GM23248 (cell line): ENCODE measurements at places on chromosomes 6 and 20. TPM values are rescaled to one million over a fixed set of nuclear protein-coding genes. Genes with fewer than 3 reads are reported as not detected.

GRCh38 chr6:36593569-36594028, 563 bp upstream of the SRSF3 start:
- H3K4me3 ChIP-seq, result peak overlapping the region; percentile 96
- peaks cover 29% of the 10 kb centered on the region for H3K36me3 ChIP-seq
- H3K27ac ChIP-seq, result peak overlapping the region; percentile 95
- H3K27me3 ChIP-seq, result no peaks in the 10 kb centered on the region
- H3K4me1 ChIP-seq, result peaks cover 24% of the 10 kb centered on the region

- H3K4me1 ChIP-seq, result peaks cover 38% of the 10 kb centered on the region
- DNase-seq, result peak; percentile 73
- H3K27ac ChIP-seq, result peak overlapping the region; percentile 56
- peak overlapping the region; percentile 49 for H3K4me3 ChIP-seq
- H3K27me3 ChIP-seq, result no peaks in the 10 kb centered on the region
- no peaks in the 10 kb centered on the region for H3K36me3 ChIP-seq
Measured at GRCh38 chr6:112802144-112802543, 455.0 kb downstream of the RFPL4B start.

DNA sequence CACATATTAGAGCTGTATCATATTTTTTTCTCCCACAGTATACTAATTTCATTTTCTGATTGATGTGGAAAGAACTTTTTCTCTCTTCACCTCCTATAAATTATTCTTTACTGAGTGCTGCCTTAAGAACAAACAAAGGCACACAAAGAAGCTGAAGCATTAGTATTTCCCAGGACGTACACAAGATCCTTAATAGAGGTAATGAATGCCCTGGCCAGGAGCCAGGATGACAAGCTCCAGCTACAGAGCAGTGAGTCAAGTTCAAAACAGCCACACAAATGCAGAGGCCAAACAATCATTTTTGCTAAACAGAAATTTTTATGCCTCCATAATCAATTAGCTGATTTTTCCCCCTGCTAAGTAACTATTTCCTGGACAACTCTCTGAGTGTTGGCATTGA, 639.6 kb downstream of the EPHA7 start:
- H3K4me3 ChIP-seq, result no peak overlapping the region
- DNase-seq, result peak; percentile 7
- H3K27me3 ChIP-seq, result no peaks in the 10 kb centered on the region
- H3K4me1 ChIP-seq, result no peaks in the 10 kb centered on the region

GRCh38 chr6:83371423-83371822, 59.4 kb downstream of the ME1 start:
- H3K27me3 ChIP-seq, result no peaks in the 10 kb centered on the region
- H3K4me3 ChIP-seq, result no peak overlapping the region
- H3K4me1 ChIP-seq, result no peaks in the 10 kb centered on the region
- no peak overlapping the region for H3K27ac ChIP-seq
- peak; percentile 37 for DNase-seq

The ARMH2 gene
- total RNA-seq, result not detected in 2 replicates

The TRIM31 gene
- total RNA-seq, result not detected in 2 replicates

- H3K36me3 ChIP-seq, result no peaks in the 10 kb centered on the region
- DNase-seq, result no peak
- H3K27ac ChIP-seq, result no peak overlapping the region
- no peak overlapping the region for H3K4me3 ChIP-seq
- H3K4me1 ChIP-seq, result peaks cover 7% of the 10 kb centered on the region; the same call in 1 of the 2 replicates
- H3K27me3 ChIP-seq, result peaks cover 21% of the 10 kb centered on the region
Measured at GRCh38 chr20:618980-619379, 8.9 kb upstream of the TCF15 start.

- DNase-seq, result no peak
- H3K4me3 ChIP-seq, result no peak overlapping the region
- H3K27me3 ChIP-seq, result no peaks in the 10 kb centered on the region; the same call in 1 of the 2 replicates
Measured at GRCh38 chr20:22430746-22431168, 153.6 kb downstream of the FOXA2 start.

DNA sequence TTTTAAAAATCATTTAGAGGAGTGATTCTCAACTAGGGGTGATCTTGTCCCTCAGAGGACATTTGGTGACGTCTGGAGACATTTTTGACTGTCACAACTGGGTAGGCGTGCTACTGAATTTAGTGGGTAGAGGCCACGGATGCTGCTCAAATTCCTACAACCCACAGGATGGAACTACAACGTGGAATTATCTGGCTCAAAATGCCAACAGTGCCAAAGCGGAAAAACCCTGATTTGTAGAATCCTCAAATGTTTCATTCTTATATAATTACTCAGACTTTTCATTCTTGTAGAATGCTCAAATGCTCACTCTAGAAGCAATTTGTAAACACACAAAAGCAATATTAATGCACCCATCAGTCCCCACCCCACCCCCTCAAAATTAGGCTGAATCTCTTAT, 229.8 kb downstream of the ZMYND8 start:
- peak; percentile 74 for DNase-seq
- H3K4me1 ChIP-seq, result peaks cover 38% of the 10 kb centered on the region
- H3K36me3 ChIP-seq, result no peaks in the 10 kb centered on the region
- no peaks in the 10 kb centered on the region for H3K27me3 ChIP-seq

GRCh38 chr20:370151-370600, 10.4 kb upstream of the TRIB3 start:
- no peak overlapping the region for H3K4me3 ChIP-seq
- peaks cover 14% of the 10 kb centered on the region for H3K4me1 ChIP-seq
- no peak for DNase-seq

- peaks cover 26% of the 10 kb centered on the region for H3K4me1 ChIP-seq
- H3K27ac ChIP-seq, result peak overlapping the region; percentile 78
- no peak for DNase-seq
- no peaks in the 10 kb centered on the region for H3K27me3 ChIP-seq
Measured at GRCh38 chr6:19722999-19723398, 114.2 kb upstream of the ID4 start.

GRCh38 chr6:132210886-132211563, 190.2 kb downstream of the MOXD1 start:
- no peaks in the 10 kb centered on the region for H3K27me3 ChIP-seq
- H3K36me3 ChIP-seq, result no peaks in the 10 kb centered on the region
- H3K4me1 ChIP-seq, result no peaks in the 10 kb centered on the region
- DNase-seq, result no peak
- no peak overlapping the region for H3K27ac ChIP-seq

GRCh38 chr20:517221-517620, 26.4 kb downstream of the CSNK2A1 start:
- peak overlapping the region; percentile 19 for H3K27ac ChIP-seq
- H3K27me3 ChIP-seq, result no peaks in the 10 kb centered on the region
- no peak overlapping the region for H3K4me3 ChIP-seq

- H3K27ac ChIP-seq, result peak overlapping the region; percentile 96
- peak; percentile 58 for DNase-seq
- peak overlapping the region; percentile 95 for H3K4me3 ChIP-seq
- H3K36me3 ChIP-seq, result peaks cover 8% of the 10 kb centered on the region; the same call in 1 of the 2 replicates
- H3K27me3 ChIP-seq, result no peaks in the 10 kb centered on the region
Measured at GRCh38 chr20:19975901-19976300, 41.3 kb upstream of the NAA20 start.

DNA sequence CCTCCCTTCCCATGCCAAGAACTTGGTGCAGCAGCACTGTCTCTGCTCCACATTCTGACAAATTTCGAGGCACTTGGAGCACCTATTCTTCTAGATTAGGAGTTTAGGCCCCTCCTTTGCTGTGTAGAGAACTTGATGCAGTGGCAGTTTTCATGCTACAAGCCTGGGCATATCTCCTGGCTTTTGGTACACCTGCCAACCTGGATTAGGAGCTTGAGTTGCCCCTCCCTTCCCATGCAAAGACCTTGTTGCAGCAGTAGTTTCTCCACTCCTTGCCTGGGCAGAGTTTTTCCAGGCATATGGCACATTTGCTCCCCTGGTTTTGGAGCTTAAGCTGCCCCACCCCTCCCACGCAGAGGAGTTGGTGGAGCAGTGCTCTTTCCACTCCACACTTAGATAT, 956.1 kb downstream of the EYS start:
- DNase-seq, result no peak
- H3K27me3 ChIP-seq, result no peaks in the 10 kb centered on the region
- no peaks in the 10 kb centered on the region for H3K36me3 ChIP-seq
- no peak overlapping the region for H3K27ac ChIP-seq

GRCh38 chr6:150118627-150119026, 24.2 kb upstream of the PPP1R14C start:
- H3K36me3 ChIP-seq, result no peaks in the 10 kb centered on the region
- no peaks in the 10 kb centered on the region for H3K27me3 ChIP-seq
- DNase-seq, result no peak
- no peak overlapping the region for H3K4me3 ChIP-seq

DNA sequence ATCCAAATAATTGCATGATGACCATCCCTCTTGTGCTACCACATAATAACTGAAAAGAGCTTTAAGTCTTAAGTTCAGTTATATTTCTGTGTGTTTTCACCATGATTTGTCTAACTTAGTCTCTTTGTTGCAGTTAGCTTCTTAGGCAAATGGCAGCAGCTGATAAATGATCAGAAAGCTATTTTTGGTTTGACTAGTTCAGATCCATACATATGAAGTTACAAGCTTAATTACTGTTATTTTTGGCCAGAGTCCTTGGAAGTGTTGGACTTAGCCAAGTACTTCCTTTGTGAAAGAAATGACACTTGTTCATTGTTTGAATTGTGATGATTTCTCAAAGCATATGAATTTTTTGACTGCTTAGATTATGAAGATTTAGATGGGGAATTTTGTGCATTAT, 54.2 kb downstream of the HIVEP1 start:
- H3K4me3 ChIP-seq, result no peak overlapping the region
- no peaks in the 10 kb centered on the region for H3K36me3 ChIP-seq

- H3K36me3 ChIP-seq, result no peaks in the 10 kb centered on the region
- no peaks in the 10 kb centered on the region for H3K27me3 ChIP-seq
- no peak overlapping the region for H3K27ac ChIP-seq
- H3K4me3 ChIP-seq, result no peak overlapping the region
Measured at GRCh38 chr6:37074053-37074827, 68.8 kb downstream of the FGD2 start.

DNA sequence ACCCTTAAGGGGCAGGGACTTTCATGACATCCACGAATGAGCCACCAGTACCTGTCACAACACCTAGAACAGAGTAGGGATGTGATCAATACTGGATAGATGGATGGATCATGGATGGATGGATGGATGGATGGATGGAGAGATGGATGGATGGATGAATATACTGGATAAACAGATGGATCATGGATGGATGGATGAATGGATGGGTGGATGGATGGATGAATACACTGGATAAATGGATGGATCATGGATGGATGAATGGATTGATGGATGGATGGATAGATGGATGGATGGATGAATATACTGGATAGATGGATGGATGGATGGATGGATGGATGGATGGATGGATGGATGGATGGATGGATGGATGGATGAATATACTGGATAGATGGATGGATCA, 73.0 kb downstream of the PKHD1 start:
- H3K27ac ChIP-seq, result no peak overlapping the region
- no peak for DNase-seq
- no peak overlapping the region for H3K4me3 ChIP-seq
- H3K4me1 ChIP-seq, result no peaks in the 10 kb centered on the region
- H3K36me3 ChIP-seq, result no peaks in the 10 kb centered on the region

GRCh38 chr20:21047981-21048380, 58.2 kb downstream of the LINC00237 start:
- peak; percentile 3 for DNase-seq
- no peak overlapping the region for H3K27ac ChIP-seq
- H3K27me3 ChIP-seq, result peaks cover 5% of the 10 kb centered on the region; the same call in 1 of the 2 replicates
- no peaks in the 10 kb centered on the region for H3K4me1 ChIP-seq
- H3K4me3 ChIP-seq, result no peak overlapping the region

GRCh38 chr6:144547409-144547808, 262.3 kb downstream of the UTRN start:
- H3K36me3 ChIP-seq, result peaks cover 43% of the 10 kb centered on the region
- H3K4me1 ChIP-seq, result peaks cover 26% of the 10 kb centered on the region
- peak overlapping the region; percentile 24; the same call in 1 of the 2 replicates for H3K4me3 ChIP-seq

GRCh38 chr6:157144859-157145568, 178.3 kb downstream of the TMEM242 start:
- no peak overlapping the region for H3K27ac ChIP-seq
- no peaks in the 10 kb centered on the region for H3K27me3 ChIP-seq
- H3K36me3 ChIP-seq, result peaks cover 12% of the 10 kb centered on the region; the same call in 1 of the 2 replicates
- no peak overlapping the region for H3K4me3 ChIP-seq
- DNase-seq, result no peak

GRCh38 chr6:123829302-123829953, 25.8 kb downstream of the NKAIN2 start:
- H3K4me1 ChIP-seq, result 0 out of 2 replicates have a peak, but pooled peaks cover 11% of the 10 kb centered on the region
- no peaks in the 10 kb centered on the region for H3K27me3 ChIP-seq
- H3K4me3 ChIP-seq, result no peak overlapping the region
- no peak overlapping the region for H3K27ac ChIP-seq
- no peaks in the 10 kb centered on the region for H3K36me3 ChIP-seq

GRCh38 chr6:17358515-17358914, 34.9 kb upstream of the CAP2 start:
- H3K27ac ChIP-seq, result no peak overlapping the region
- 0 out of 2 replicates have a peak, but pooled peaks cover 3% of the 10 kb centered on the region for H3K4me1 ChIP-seq
- no peaks in the 10 kb centered on the region for H3K36me3 ChIP-seq

DNA sequence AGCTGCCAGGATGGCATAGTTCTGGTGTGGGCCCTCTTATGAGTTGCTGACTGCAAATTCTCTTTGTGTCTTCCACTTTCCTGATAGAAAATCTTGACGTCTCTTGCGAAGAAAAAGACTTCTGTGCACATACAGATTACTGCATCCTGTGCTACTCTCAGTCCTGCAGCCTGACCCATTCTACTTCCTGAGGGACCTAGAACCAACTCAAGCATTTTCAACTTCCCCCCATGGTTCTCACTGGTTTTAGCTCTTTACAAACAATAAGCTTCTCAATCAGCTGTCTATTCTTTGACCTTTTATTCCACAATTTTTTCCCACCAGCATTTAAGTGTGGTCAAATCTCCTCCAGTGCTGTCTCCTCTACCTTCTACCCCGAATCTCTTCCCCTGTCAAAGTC, 13.4 kb upstream of the KLHL32 start:
- no peaks in the 10 kb centered on the region for H3K36me3 ChIP-seq
- no peak overlapping the region for H3K4me3 ChIP-seq
- peaks cover 25% of the 10 kb centered on the region for H3K27me3 ChIP-seq
- DNase-seq, result no peak
- no peak overlapping the region for H3K27ac ChIP-seq

GRCh38 chr6:115310156-115310555, 750.5 kb downstream of the FRK start:
- H3K4me1 ChIP-seq, result no peaks in the 10 kb centered on the region
- H3K27ac ChIP-seq, result no peak overlapping the region
- no peaks in the 10 kb centered on the region for H3K36me3 ChIP-seq
- DNase-seq, result no peak
- H3K4me3 ChIP-seq, result no peak overlapping the region
- H3K27me3 ChIP-seq, result no peaks in the 10 kb centered on the region

The BTBD3 gene
- total RNA-seq, result 30.5 and 33.8 TPM in 2 replicates

The CD40 gene
- total RNA-seq, result 1.8 and 2.5 TPM in 2 replicates
